ENCODE measurements at places on chromosomes 3 and 15. TPM values are rescaled to one million over a fixed set of nuclear protein-coding genes. Genes with fewer than 3 reads are reported as not detected.

The ERICH6 gene
- 0.39 TPM for total RNA-seq

The IQCF5 gene
- not detected for total RNA-seq

The QTRT2 gene
- total RNA-seq = 24.3 TPM

The SMCO1 gene
- total RNA-seq = not detected

The SPTBN5 gene
- 2.3 TPM for total RNA-seq

The IMPG2 gene
- 0.76 TPM for total RNA-seq

The TRPM1 gene
- total RNA-seq = not detected

The NPAP1 gene
- not detected for total RNA-seq

The FEZF2 gene
- total RNA-seq = not detected

The LSAMP gene
- 0.06 TPM for total RNA-seq

The NEK10 gene
- 0.73 TPM for total RNA-seq

The CD80 gene
- total RNA-seq = 2.0 TPM

The FAM227B gene
- 11.2 TPM for total RNA-seq

The SPSB4 gene
- not detected for total RNA-seq

The SLCO2A1 gene
- 0.25 TPM for total RNA-seq

The MUC20 gene
- 6.0 TPM for total RNA-seq

The MESP1 gene
- 0.23 TPM for total RNA-seq

The PARP9 gene
- total RNA-seq = 20.2 TPM

The B3GNT5 gene
- total RNA-seq = 0.75 TPM

The GOLGA8Q gene
- total RNA-seq = not detected

The CCDC54 gene
- total RNA-seq = not detected

The RTP3 gene
- total RNA-seq = not detected

The STXBP5L gene
- not detected for total RNA-seq

The OR5K2 gene
- not detected for total RNA-seq

The SLC28A2 gene
- total RNA-seq = not detected

The ACP3 gene
- total RNA-seq = not detected

The LYSMD4 gene
- 16.6 TPM for total RNA-seq

The SNTN gene
- not detected for total RNA-seq

The WDR49 gene
- 0.56 TPM for total RNA-seq

The DAZL gene
- not detected for total RNA-seq

The OIP5 gene
- total RNA-seq = 0.70 TPM

The DOCK3 gene
- 2.0 TPM for total RNA-seq

The ST3GAL6 gene
- 0.55 TPM for total RNA-seq

The LRRN1 gene
- 7.8 TPM for total RNA-seq

The IRAK2 gene
- 4.2 TPM for total RNA-seq

The CYP8B1 gene
- total RNA-seq = not detected

The DNAJC19 gene
- 40.0 TPM for total RNA-seq

The TGFBR2 gene
- total RNA-seq = 145 TPM

The CXCR6 gene
- total RNA-seq = 3.7 TPM

The DMXL2 gene
- total RNA-seq = 6.1 TPM

The LRRC3B gene
- total RNA-seq = not detected

The CNOT10 gene
- total RNA-seq = 39.4 TPM

The GPR176 gene
- total RNA-seq = not detected

The ANKRD63 gene
- not detected for total RNA-seq

The TMEM207 gene
- not detected for total RNA-seq

The SMAD3 gene
- 159 TPM for total RNA-seq

The RPUSD3 gene
- 68.5 TPM for total RNA-seq

The CDHR4 gene
- 0.36 TPM for total RNA-seq

The SAMD7 gene
- not detected for total RNA-seq

The RBPMS2 gene
- total RNA-seq = 0.20 TPM

The GUCA1C gene
- not detected for total RNA-seq

The CDAN1 gene
- 33.3 TPM for total RNA-seq

The ZNF710 gene
- total RNA-seq = 16.8 TPM

The DGKG gene
- total RNA-seq = not detected

The IL5RA gene
- 5.0 TPM for total RNA-seq

The MED12L gene
- total RNA-seq = 2.1 TPM

The MEX3B gene
- total RNA-seq = 1.6 TPM
